ENCODE measurements at places on chromosomes 6 and 20.

DNA sequence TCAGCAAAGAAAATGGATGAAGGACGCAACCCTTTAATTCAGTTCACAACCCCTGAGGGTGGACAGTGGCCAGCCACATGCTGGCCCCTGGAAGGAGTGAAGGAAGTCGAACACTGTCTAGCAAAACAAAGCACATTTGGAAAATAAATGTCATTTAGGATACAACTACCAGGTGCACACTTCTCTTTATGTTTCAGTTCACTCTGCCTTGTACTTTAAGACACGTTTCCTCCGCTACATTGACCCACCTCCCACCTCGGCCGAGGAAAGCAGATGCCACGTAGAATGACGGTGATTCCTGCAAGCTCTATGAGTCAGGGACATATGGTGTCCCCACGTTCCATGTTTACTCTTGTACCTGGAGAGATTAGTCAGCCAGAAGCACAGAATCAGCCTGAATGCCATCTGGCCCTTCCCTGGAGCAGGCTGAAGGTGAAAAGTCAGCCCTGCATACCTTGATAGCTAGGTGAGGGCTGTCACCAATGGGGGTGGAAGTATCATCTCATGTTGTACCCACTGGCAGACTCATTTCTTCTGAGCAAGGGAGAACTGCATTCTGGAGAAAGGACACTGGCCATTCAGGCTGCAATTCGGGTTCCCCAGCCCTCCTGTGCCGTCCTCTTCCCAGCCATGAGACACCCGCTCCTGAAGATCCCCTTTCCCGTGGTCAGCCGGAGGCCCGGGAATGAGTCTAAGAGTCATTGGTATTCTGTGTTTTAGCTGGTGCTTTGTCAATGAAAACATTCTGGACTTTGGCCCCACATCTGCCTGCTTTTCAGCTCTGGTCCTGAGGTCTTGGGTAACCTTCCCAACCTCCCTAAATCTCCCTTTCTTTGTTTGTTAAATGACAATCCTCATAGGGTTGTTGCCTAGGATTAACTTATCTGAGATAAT is 60.6 kb downstream of the FOXA2 start:
- no peak for DNase-seq

DNA sequence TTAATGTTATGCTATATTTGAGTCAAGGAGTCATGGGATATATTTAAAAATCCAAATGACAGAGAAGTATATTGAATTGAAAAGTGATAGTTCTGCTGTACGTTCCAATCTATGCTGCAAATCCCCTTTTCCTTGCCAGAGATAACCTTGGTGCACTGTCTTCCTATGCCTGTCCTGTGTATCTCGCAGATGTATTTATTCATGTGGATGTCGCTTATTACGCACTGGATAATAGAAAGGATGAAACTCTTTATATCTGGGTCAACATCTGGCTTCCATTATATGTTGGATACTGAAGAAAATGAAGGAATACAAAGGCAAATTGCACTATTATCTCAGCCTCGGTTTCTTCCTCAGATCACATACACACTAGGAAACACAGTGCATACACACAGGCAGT is 331.3 kb downstream of the BCKDHB start:
- DNase-seq = no peak

GRCh38 chr6:148235446-148235845 is 107.2 kb upstream of the SASH1 start:
- no peak for DNase-seq

DNA sequence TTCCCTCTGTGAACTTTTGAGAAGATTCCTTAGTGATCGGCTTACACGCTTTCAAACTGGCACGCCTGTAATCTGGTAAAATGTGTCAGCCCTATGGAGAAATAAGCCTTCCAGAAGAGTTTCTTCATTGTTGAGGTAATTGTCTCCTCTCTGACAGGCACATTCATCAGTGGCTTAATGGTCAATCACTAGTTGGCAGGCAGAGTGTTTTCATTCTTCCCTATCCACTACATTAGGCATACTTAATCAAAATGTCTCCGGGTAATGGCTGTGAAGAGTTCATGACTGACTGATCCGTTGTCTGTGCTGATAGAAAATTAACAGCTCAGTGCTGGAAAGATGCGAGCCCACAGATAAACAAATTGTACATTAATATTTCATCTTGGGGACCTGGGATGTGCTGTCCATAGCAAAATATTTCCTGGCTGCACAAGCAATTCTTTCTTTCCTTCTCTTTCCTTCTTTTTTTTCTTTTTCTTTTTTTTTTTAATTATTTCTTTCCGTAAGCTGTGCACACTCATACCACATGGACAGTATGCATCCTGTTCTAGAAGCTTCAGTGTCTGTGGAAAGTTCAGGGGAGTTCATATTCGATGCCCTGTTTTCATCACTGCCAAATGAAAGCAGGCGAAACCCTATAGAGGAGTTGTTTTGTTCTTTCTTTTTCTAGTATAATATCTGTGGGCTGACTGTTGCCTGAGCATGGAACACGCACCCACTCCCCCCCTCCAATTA is 31.4 kb downstream of the TSHZ2 start:
- DNase-seq = no peak

DNA sequence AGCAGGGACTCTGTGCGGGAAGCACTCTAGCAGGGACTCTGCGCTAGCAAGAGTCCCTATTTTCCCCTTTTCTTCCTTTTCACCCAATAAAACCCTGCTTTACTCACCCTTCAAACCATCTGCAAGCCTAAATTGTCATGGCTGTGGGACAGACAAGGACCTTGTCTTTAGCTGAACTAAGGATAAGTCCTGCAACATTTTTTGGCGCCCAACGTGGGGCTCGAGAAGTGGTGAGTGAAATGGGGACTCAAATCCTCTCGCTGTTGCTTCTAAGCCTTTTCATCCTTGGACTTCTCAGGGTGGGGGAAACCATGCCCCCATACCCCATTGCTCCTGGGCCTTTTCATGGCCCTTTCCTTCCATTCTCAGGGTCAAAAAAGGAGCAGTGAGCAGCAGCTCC is 46.4 kb downstream of the IMPG1 start:
- no peak for DNase-seq

DNA sequence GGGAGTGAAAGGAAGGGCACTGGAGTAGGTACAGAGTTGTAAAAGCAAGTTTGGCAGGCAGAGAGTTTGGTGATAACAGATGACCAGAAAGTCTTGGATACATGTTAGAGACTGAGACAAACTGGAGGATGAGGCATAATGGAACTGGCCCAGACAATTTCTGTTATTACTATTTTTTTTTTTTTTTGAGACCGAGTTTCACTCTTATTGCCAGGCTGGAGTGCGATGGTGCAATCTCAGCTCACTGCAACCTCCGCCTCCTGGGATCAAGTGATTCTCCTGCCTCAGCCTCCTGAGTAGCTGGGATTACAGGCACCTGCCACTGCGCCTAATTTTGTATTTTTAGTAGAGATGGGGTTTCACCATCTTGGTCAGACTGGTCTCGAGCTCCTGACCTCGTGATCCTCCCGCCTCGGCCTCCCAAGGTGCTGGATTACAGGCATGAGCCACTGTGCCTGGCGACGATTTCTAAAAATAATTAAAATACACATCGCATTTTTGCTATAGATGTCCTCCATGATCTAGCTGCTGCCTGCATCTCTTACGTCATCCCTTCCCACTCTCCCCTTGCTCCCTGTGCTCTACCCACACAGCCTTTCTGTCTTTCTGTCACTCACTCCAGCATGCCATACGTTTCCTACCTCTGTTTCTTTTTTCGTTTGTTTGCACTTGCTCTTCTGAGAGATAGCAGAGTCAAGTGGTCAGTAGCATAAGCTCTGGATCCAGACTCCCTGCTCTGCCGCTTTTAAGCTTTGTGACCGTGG is 23.5 kb downstream of the MAPK14 start:
- DNase-seq = no peak

DNA sequence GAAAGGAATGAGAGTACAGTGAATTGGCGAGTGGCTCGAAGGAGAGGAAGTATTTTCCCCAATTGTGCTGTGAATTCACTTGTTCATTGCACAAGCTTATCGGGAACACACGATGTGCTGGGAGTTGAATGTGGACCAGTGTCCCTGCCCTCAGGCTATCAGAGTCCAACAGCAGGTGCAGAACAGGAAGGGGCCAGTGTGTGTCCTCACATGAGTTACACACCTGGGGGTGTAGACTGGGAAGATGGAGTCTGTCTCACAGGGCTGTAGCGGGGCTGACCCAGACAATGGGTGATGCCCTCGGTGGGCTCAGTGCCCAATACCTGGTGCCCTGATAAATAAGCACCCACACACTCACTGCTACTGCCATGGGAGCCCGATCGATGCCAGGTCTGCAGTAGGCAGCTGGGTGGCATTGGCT is 14.4 kb downstream of the DUSP22 start:
- no peak for DNase-seq

GRCh38 chr6:13769655-13770053 is 44.7 kb downstream of the MCUR1 start:
- no peak for DNase-seq

GRCh38 chr6:80338201-80338836 is 231.8 kb downstream of the BCKDHB start:
- peak; percentile 3 for DNase-seq

DNA sequence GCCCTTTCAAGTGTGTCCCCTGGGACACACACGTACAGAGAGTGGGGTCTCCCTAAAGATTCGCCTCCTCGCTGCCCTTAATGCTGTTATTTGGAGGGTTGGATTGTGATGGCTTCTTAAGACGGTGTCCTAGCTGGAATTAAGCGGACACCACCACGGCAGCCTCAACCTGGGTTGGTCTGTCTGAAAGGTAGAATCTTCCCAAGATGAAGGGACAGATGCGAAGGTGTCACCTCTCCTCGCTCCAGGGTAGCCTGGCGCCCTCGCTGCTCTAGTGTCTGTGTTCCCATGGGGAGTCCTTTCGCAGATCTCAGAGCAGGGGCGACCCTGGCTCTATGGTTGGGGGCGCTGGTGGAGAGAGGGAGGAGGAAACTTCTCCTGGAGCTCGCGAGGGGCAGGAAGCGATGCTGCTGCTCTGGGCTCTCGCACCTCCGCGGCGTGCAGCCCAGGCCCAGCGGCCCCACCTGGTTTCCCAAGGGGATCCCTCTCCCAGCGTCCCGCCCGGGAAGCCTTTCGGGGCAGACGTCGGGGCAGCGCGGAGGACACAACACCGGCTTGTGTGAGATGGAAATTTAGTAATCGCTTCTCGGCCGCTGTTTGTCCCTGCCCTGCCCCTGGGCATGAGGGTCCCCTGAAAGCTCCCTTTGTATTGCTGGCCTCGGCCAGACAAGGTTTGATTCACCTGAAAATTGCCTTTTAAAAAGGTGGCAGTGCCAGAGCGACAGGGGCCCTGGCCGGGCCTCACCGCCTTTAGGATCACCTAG is 1.7 kb downstream of the RSPO3 start:
- DNase-seq = no peak

DNA sequence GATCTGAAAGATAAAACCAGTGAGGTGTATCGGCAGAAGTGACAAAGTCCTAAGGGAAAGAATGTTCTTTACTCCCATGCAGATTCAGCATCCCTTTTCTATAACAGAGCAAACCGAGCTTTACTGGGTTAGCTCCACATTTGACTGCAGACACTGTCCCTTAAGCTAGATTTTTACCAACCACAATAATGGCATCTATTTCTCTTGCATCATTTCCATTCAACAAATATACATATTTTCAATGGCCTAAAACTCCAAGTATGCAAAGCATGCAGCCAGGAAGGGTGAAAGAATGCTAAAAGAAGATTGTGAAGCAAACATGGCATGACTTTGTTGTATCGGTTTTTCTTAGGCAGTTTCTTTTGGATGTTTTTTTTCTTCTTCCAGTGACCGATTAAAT is 255.4 kb downstream of the OGFRL1 start:
- DNase-seq = no peak

DNA sequence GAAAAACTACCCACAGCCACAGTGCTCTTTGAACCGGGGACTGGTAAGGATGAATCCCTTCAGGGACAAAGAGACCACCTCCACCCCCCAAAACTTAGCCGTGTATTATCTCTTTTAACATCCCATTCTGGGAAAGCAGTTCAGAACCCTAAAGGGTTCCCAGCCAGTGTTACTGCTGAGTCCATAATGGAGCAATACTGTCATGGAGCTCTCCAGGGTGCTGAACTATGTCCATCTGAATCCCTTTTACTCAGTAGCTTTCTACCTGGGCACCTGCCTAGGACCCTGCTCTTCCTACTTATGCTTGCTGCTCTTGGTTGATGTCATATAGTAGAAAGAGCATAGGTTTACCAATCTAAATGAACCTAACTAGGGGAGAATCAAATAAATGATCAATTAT is 22.3 kb upstream of the SAYSD1 start:
- DNase-seq = no peak

GRCh38 chr20:9506964-9507369 is 7.4 kb upstream of the LAMP5 start:
- DNase-seq = no peak

GRCh38 chr6:64714073-64714472 is 993.0 kb downstream of the EYS start:
- DNase-seq = no peak

DNA sequence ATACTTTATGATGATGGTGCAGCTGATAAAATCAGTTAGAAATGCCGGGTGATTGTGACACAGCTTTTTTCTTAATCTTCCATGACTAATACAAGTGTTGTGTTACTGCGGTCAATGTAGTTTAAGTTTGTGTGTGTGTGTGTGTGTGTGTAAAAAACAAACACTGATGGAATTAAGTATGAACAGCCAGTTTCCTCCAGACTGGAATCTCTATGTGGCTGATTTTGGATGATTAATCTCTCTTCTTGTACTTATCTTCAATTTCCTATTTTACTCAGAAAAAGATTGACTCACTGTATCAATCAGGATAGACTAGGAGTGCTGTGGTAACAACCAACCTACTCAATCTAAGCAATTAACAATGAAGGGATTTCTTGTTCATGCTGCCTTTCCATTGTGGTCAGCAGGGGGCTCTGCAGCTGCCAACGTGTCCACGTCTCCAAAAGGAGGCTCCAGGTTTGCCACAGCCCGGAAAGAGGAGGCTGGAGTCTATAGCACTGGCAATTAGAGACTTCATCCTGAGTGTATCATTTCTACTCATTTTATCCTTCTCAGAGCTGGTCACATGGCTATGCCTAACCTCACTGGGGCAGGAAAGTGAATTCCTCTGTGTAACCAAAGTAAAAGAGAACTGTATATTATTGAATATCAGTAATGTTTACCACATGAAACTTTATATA is 107.7 kb downstream of the CD109 start:
- no peak for DNase-seq

GRCh38 chr20:57372157-57372556 is 19.0 kb upstream of the RBM38 start:
- DNase-seq = no peak

- DNase-seq = no peak
These were observed 63.3 kb downstream of the ARHGAP18 start for GRCh38 chr6:129646642-129647041.

DNA sequence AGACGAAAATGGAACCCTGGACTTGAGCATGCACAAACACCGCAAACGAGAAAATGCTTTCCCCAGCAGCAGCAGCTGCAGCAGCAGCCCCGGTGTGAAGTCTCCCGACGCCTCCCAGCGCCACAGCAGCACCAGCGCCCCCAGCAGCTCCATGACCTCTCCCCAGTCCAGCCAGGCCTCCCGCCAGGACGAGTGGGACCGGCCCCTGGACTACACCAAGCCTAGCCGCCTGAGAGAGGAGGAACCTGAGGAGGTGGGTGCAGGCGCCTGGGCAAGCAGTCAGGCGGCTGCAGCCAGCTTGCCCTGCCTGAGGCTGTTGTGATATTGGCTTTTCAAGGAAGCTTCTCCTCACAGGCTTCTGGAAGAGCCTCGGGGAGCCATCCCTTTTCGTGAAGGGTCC is 35.8 kb upstream of the PCMTD2 start:
- no peak for DNase-seq
